ENCODE measurements at places on chromosomes 16 and 17. TPM values are rescaled to one million over a fixed set of nuclear protein-coding genes. Genes with fewer than 3 reads are reported as not detected.

CTRB1 gene
- total RNA-seq, result not detected

TEX19 gene
- not detected for total RNA-seq

GPRC5B gene
- 37.9 TPM for total RNA-seq

CHRNE gene
- total RNA-seq, result 0.25 TPM

C16orf89 gene
- total RNA-seq, result 7.9 TPM

TVP23A gene
- total RNA-seq, result 11.3 TPM

PNMT gene
- total RNA-seq, result 2.0 TPM

KRT24 gene
- total RNA-seq, result not detected

GOSR1 gene
- 21.4 TPM for total RNA-seq

CKLF gene
- 27.8 TPM for total RNA-seq

WFIKKN1 gene
- 0.74 TPM for total RNA-seq

CDRT4 gene
- 7.1 TPM for total RNA-seq

MYO19 gene
- total RNA-seq, result 21.1 TPM

LRRC46 gene
- under 0.01 TPM for total RNA-seq

UTS2R gene
- total RNA-seq, result not detected

CIBAR2 gene
- total RNA-seq, result 0.49 TPM

NPIPA3 gene
- 0.25 TPM for total RNA-seq

UNKL gene
- 10.3 TPM for total RNA-seq

WDR90 gene
- 10.8 TPM for total RNA-seq

FN3K gene
- total RNA-seq, result 32.9 TPM

TBC1D3D gene
- not detected for total RNA-seq

SLC38A8 gene
- not detected for total RNA-seq

CDT1 gene
- total RNA-seq, result 4.2 TPM

SKAP1 gene
- 0.49 TPM for total RNA-seq

NPIPA8 gene
- 7.6 TPM for total RNA-seq

CHST4 gene
- total RNA-seq, result under 0.01 TPM

CA7 gene
- total RNA-seq, result not detected

OR2C1 gene
- 0.49 TPM for total RNA-seq

TBC1D26 gene
- 1.2 TPM for total RNA-seq

TNS4 gene
- total RNA-seq, result not detected

DYNLRB2 gene
- 1.7 TPM for total RNA-seq

PHB1 gene
- 36.4 TPM for total RNA-seq

SERPINF2 gene
- not detected for total RNA-seq

KRTAP4-16 gene
- not detected for total RNA-seq

RCVRN gene
- not detected for total RNA-seq

KRTAP17-1 gene
- total RNA-seq, result not detected

STH gene
- 2.5 TPM for total RNA-seq

TIMM22 gene
- total RNA-seq, result 9.1 TPM

C16orf96 gene
- 0.25 TPM for total RNA-seq

CA10 gene
- 26.8 TPM for total RNA-seq

GPS1 gene
- total RNA-seq, result 52.9 TPM

UTP4 gene
- total RNA-seq, result 22.9 TPM

CCDC144A gene
- total RNA-seq, result 34.9 TPM

ETV4 gene
- total RNA-seq, result 1.2 TPM

GNAO1 gene
- 66.6 TPM for total RNA-seq

KRT33B gene
- total RNA-seq, result not detected

NXPH3 gene
- total RNA-seq, result 9.6 TPM
